ENCODE measurements at places on chromosomes 13 and 19.

DNA sequence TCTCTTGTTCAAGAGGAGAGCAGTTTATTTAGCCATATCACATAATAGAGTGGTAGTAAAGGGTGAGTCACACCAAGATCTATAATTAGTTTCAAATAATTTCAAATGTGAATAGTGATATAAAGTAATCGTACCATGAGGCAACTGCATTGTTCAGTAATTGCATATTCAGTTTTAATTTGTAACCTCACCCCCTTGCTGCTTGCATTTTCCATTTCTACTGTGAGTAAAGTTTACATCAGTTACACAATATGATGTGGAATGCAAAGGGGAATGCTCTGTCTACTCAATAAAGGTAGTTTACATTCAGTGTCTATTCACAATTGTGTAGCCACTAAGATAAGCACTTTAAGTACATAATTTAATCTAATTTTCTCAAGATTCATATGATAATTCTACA is 1695.7 kb upstream of the SPRY2 start:
- DNase-seq = no peak

- DNase-seq = peak; percentile 70
Measured at GRCh38 chr13:114151565-114152284, 19.3 kb upstream of the RASA3 start.

DNA sequence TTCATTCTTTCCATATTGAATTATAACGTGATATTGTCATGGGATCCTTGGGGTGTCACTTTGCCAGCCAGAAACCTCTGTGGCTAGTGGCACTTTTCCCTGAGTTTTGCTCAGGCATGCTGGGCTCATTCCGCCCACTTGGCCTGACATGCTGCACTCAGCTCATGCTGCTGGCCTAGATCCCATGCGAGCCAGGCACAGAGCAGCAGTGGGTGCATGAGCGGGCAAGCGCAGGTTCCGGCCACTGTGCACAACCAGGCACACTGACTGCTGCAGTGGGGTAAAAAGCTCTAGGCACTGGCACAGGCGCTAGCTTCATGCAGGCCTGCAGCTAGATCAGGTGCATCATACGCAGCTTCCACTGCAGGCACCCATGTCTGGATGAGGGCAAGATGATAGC is 221.2 kb downstream of the MAB21L1 start:
- no peak for DNase-seq

GRCh38 chr13:98055623-98056022 is 87.3 kb upstream of the FARP1 start:
- no peak for DNase-seq

- no peak for DNase-seq
Measured at GRCh38 chr13:43629691-43630480, 156.9 kb downstream of the ENOX1 start.

DNA sequence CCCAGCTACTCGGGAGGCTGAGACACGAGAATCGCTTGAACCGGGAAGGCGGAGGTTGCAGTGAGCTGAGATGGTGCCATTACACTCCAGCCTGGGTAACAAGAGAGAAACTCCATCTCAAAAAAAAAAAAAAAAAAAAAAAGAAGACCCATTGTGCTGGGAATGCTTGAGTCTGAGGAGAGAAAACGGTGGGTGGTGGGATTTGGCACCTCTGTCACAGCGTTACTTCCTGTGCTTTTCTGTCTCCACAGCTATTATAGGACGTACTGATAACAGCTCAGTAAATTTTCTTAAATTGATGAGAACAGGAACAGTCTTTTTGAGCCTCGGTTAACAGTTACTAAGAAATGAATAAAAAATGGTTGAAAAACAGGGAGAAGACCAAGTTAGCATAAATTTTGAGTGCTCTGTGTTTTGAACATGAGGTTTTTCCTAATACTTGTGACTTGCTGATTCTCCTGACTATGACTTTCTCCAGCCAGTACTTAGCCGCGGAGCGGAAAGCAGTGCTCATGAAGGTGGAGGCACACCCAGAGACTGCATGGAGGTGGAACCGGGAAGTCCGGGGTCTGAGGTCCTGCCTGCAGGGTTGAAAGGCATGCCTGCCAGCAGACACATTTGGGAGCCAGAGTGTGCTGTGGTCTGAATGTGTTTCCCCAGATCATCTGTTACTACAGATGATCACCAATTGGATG is 55.3 kb upstream of the TEX29 start:
- DNase-seq = no peak

DNA sequence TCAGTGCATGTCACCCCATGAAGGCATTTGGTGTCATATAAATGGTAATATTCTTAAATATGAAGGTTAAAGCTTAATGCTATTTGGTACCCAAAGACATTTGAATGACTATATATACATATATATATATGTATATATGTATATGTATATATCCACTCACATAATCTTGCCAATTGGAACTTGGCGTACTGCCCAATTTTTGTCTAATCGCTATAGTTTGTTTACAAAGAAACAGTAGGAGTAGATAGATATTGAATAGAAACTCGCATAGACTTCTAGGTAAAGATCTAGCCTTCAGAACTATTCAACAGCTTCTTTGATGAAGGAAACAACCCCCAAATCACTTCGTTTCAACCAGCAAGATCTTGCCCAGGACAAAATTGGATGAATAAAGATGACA is 24.1 kb downstream of the KLF5 start:
- DNase-seq = no peak
